Activated T-helper 9 cell treated with anti-CD3 and anti-CD28 coated beads, Interleukin-2, amount 50 U/mL, for 16 hours (primary cell): ENCODE measurements at places on chromosomes 5 and 9.

- DNase-seq: no peak
These were observed 443.5 kb downstream of the PLK2 start for GRCh38 chr5:58016358-58016757.

GRCh38 chr9:2354216-2354615, 267.4 kb upstream of the VLDLR start:
- DNase-seq: no peak

DNA sequence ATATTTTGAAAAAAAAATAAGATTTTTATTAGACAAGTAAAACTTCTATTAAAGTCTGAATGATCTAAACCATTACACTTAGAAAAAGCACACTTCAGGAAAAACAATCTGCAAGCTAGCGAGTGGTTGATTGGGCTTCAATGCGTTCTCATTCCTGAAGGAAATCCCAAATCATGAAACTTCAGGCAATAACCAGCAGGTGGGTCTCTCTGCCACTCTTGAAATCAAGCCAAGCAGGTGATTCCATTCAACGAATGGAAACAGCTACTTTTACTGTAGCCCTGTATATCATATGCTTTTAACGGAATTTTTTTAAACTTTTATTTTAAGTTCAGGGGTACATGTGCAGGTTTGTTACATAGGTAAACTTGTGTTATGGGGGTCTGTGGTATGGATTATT, 234.5 kb upstream of the TRPM3 start:
- DNase-seq: no peak

- DNase-seq: no peak
These were observed 22.1 kb upstream of the PLCXD3 start for GRCh38 chr5:41532485-41532884.
